ENCODE measurements at places on chromosomes 11 and 22.

DNA sequence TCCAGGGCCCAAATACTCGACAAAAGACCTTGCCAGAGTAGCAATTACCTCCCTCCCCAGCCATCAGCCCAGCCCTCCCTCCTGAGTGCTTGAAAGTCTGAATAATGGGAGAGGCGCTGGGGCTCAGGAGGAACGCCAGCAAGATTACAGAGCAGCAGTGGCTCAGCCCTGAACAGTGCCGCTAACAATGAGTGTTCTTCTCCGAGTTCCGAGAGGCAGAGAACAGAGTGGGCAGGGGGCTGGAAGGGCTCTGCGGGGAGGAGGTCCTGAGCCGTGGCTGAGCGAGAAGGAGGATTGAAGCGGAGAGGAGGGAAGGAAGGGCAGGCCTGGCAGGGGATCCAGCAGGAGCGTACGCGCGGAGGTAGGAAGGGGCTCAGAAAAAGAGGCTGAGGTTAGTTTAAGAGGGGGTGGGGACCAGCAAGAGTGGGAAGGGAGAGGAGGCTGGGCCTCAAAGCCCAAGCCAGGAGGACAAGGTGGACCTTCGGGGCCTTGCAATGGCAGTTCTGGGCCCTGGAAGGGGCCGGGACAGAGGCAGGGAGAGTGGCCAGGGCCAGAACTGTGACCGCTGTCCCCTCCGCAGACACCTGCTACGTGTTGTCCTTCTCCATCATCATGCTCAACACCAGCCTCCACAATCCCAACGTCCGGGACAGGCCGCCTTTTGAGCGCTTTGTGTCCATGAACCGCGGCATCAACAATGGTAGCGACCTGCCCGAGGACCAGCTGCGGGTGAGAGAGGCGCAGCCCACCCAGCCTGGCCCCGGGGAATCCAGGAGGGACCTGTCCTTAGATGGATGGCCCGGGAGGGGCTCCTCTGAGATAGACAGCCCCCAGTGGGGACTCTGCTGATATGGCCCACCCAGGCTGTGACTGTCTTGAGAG is 20.6 kb downstream of the CYTH4 start:
- DNase-seq: no peak

DNA sequence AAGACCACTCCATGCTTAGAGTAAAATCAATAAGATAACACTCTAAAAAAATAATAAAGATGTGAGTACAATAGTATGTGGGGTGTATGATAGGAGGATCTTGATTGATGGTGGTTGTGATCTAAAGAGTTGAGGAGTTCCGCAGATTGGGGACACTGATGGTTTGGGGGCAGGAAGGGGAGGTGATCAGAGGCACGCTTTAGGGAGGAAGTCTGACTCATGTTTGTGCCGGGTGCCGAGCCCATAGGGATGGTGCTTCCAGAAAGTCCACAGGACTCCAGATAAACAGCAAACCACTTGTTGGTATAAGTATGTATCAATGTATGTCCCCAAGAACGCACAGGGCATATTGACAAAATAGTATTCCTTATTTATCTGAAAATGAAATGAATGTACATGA is 27.5 kb downstream of the LINC01488 start:
- DNase-seq: no peak

- no peak for DNase-seq
These were observed 1059.7 kb downstream of the OPCML start for GRCh38 chr11:132472411-132473172.

DNA sequence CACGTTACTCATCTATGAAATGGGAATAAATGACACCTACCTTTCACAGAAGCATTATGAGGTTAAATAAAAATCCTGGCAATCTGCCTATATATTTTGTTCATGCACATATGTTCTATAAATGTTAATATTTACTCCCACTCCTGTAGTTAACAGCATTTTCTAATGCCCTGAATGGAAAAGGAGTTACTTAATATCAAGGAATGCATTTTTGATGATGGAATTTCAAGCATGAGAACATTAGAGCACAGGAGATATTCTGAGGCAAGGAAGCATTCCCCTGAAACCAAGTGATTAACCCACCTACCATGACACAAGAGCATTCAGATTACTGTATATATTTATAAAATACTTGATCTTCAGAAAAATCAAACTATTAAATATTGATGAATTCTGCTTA is 102.1 kb downstream of the ARHGAP32 start:
- DNase-seq: no peak

DNA sequence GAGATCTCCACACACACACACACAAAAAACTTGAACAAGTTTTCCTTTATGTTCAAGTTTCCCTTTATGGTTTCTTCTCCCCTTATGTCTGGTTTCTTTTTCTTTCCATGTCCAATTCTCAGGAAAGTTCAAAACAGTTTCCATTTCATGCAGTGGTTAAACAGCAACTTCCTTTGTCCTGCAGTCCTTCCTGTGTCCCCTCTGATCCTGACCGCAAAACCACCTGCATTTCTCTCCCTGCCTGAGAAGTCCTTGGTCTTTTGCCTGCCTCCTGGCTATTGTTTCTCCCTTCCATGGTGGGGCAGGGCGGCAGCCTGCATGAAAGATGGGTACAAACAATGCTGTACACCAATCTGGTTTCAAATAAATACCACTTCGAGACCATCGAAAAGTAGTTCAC is 58.3 kb upstream of the SORL1 start:
- no peak for DNase-seq

DNA sequence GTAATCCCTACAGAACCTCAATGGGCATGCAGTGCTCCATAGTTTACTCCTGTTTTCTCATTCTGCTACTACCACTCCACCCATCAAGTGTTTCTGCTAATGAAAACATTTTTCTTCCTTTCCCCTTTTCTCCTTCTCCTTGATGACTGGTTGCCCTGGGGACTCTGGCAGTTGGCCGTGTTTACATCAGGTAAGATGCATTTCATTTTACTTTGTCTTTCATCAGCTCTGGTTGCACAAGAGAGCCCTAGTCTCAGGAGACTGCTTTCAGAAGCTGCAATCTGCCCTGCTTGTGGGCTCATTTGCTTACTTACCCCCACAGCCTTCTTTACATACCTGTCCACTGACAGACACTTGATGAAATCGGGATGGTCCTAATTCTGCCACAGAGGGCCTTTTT is 19.6 kb upstream of the LIMK2 start:
- no peak for DNase-seq

DNA sequence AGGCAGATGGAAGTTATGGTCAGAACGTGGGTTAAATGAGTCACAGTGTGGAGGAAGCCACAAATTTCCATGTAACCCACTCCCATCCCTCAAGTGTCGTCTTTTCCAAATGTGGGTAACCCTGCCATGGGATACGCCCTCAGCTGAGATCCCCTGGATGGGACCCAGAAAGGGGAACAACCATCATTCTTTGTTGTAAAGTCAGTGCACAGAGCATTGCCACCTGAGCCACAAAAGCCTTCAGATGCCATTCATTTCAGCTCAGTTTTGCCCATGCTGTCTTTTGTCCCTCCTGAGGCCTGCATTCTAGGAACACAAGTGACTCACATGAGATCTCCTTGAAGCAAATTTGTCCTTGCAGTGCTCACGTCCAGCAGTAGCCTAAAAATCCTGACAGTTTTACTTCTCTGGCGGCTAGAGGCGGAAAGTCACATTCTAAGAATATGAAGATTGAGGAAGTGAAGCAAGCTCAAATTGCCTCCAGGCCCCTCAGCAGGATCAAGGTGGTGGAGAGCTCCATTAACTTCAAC is 30.6 kb downstream of the MMP13 start:
- DNase-seq: no peak

DNA sequence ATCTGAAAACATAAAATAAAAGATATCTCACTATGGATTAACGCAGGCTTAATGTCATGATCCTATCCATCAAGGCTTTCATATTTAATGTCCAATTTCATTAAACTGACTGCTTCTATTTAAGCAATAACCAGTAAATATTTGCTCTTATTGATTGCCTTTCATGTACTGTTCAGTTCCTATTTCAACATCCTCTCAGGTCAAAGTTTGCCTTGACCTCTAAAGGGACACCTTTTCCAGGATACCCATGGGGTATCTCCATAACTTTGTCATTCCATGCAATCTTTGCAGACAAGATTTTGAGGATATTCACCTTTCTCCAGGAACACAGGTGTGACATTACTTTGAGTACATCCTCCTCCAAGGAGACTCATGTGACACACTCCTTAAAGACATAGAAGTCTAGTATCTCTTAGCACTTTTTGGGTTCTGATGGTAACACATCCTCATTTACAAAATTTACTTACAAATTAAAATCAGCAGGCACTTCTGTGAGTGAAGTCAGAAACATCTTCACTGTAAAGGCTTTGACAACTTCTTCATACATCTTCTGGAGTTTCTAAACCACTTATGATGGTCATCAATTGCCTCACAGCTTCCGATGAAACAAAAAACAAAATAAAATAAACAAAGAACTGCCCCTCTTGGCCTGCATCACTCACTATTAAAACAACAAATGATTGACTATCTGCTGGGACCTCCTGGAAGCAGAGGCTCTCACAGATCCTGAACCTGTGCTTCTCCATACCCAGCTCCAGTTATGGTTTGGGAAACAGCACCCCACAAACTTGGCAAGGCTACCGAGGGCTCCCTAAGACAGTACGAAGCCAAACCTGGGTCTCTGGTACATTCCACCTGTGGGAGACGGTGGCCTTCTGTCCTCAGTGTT is 7.0 kb upstream of the SLC22A25 start:
- DNase-seq: no peak

DNA sequence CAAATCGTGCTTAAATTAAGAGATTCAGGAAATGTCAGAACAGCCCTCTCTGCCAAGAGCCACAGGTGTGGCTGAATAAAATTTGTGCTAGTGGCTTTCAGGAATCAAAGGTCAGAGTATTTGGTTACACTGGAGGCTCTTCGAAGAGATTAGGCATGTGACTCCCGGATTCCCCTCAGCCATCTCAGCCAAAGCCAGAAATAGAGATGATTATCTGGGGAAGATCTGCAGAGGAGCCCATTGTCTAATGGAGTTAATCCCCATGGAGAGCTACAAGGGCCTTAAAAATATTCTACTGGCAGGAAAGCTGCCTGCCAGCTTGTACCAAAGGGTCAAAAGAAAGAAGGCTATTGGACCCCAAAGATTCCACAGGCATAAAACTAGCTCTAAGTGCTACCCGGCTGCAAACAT is 1259.5 kb downstream of the TBC1D22A start:
- no peak for DNase-seq

GRCh38 chr11:130162733-130163132 is 3.2 kb downstream of the ST14 start:
- no peak for DNase-seq

DNA sequence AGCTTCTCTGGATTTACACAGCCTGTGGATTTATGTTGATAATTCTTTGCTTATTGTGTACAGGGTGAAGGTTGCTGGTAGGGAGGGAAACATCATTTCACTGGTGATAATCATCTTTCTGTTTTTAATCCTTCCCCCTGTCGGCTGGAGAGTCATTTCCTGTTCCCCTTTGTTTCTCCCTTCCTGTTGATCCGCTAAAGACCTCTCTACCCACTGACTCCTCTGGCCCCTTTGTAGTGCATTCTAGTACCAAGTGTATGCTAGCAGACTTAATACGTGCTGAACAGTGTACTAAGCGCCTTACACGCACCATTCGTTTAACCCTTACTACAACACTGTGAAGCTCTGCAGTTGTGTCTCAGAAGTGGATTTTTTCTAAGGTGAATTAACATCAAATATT is 19.0 kb upstream of the OR9Q1 start:
- DNase-seq: no peak

- DNase-seq: peak; percentile 94
These were observed 14.4 kb upstream of the CDC42EP1 start for GRCh38 chr22:37545703-37546436.

DNA sequence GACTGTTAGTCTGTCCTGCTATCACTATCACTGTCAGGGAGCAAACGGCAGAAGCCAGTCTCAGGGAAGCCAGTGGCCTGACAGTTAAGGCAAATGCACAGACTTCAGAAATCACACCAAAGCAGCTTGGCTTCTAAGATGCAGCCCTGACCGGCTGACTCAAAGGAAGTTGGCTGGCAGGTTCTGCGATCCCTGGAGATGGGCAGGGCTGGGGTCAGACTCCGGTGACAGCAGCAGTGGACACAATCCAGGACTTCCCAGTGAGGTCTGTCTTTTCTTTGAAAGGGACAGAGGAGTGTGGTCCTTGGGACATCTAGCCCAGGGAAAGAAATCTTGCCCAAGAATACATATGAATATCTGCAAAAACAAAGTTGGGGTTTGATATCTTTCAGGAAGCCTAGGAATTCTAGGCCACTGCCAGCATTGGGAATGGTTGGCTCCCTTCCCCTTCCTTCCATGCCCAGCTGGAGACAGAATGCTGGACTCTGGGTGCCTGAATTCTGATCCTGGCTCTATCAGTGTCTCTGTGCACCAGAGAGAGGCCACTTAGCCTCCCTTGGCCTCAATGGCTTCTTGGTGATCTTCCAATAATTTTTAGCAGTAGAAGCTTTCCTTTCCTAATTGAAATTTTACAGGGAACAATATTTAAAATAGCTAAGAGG is 108.9 kb downstream of the KIRREL3 start:
- peak; percentile 26 for DNase-seq

DNA sequence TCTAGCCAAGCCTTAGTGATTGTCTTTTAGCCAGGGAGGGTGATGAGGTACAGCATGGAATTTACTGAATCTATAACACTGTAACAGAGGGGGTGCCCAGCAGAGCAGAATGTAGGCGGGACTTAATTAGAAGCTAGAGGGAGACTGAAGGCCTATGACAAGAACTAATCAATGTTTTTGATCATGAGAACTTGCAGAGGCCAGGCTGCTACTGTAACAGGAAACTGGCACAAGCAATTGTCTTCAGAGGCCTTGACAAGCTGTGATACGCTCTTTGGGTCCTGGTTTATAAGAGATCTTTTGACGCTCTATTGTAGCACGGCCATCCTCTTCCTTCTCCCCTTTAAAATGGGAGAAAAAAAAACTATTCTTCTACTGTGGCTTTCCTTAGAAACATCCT is 1297.3 kb downstream of the JRKL start:
- DNase-seq: no peak

DNA sequence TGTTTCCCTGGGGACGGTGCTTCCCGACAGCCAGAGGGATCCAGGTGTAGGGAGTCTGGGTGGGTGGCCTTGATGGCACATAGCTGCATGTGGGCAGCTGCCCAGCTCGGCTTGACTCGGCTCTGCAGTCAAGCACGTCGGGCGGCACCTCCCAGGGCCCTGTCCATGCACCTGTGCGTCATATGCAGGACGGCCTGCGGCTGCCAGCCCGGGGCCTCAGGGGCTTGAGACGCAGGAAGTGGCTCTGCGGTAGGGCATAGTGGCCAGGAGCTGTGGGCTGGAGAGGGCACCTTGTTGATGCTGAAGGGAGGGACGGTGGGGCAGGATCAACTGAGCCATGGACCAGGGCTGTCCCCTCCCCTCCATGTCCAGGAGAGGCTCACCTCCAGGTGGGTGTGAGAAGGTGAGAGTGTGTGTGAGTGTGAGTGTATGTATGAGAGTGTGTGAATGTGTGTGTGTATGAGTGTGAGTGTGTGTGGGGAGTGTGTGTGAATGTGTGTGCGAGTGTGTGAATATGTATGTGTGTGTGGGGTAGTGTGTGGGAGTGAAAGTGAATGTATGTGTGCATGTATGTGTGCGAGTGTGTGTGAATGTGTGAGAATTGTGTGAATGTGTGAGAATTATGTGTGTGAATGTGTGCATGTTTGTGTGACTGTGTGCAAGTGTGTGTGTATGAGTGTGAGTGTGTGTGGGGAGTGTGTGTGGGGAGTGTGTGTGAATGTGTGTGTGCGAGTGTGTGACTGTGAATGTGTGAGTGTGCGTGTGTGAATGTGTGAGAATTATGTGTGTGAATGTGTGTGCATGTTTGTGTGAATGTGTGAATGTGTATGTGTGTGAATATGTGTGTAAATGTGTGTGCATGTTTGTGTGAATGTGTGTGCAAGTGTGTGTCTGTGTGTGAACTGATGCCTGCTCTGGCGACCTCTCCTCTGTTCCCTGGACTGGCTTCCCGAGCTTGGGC is 5.7 kb upstream of the SUN2 start:
- no peak for DNase-seq

- no peak for DNase-seq
These were observed 171.5 kb downstream of the RCN1 start for GRCh38 chr11:32262367-32262766.
